Mesenteric fat pad (tissue), 1 donor: ENCODE measurements at places on chromosomes 12 and 14. TPM values are rescaled to one million over a fixed set of nuclear protein-coding genes. Genes with fewer than 3 reads are reported as not detected.

DNA sequence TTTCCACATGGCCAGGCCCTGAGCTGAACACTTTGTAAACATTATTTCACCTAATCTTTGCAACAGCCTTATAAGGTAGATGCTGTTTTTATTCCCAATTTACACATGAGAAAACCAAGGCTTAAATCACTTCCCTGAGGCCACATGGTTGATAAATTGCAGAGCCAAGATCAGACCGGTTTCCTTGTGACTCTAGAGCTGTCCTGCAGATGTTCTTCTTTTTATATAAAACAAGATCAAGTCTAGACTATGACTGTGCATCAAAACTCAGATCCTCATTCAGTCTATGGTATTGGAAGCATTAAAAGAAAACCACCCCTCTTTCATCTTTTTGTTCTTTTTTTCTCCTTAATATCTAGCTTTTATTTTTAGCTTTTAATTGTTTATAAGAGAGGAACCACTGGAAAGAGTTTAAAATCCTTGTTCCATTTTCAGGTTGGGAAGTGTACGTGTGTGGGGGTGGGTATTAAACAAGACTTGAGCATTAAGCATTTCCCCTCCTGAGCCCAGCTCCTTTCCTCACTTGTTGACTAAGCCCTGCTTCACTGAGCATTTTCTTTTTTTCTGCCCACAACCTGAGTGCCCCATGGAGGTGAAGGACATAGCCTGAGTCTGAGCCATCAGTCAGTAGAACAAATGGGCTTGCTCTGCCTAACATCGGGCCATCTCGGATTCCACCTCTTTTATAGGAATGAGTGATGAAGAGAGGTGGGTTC is 45.4 kb downstream of the GPATCH2L start:
- DNase-seq = no peak

GRCh38 chr12:66661357-66661756 is 17.5 kb downstream of the GRIP1 start:
- DNase-seq = no peak

- DNase-seq = no peak
Observed at GRCh38 chr12:106867651-106868050, 88.1 kb upstream of the TMEM263 start.

DNA sequence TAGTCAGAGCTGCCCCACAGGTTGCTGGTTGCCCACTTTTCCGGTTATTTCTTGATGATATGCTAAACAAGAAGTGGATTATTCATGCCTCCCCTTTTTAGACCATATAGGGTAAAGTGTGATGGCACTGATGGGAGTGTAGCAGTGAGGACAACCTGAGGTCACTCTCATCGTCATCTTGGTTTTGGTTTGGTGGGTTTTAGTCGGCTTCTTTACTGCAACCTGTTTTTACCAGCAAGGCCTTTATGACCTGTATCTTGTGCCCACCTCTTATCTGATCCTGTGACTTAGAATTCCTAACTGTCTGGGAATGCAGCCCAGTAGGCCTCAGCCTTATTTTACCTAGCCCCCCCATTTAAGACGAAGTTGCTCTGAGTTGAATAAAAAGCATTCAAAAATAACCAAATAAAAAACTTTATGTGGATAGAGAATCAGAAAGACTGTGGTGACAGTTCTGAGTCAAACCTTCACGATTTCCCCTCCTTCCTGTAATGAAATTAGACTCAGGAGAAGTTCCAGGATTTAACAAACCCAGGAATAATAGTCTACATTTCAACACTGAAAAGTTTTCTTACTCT is 144.2 kb downstream of the PAWR start:
- DNase-seq = no peak

GRCh38 chr14:83850092-83850491 is 1679.9 kb upstream of the FLRT2 start:
- DNase-seq = no peak

- no peak for DNase-seq
Observed at GRCh38 chr12:131455581-131456110, 255.2 kb upstream of the SFSWAP start.

IL31 gene
- total RNA-seq = not detected

C12orf56 gene
- total RNA-seq = not detected

LMNTD1 gene
- total RNA-seq = not detected

PROX2 gene
- not detected for total RNA-seq

HCAR2 gene
- 33.6 TPM for total RNA-seq
